Thymus (tissue), 14 donors: ENCODE measurements at places on chromosomes 7 and 10.

GRCh38 chr10:114634609-114634979 lies 23.5 kb downstream of the ABLIM1 start:
- DNase-seq = no peak

DNA sequence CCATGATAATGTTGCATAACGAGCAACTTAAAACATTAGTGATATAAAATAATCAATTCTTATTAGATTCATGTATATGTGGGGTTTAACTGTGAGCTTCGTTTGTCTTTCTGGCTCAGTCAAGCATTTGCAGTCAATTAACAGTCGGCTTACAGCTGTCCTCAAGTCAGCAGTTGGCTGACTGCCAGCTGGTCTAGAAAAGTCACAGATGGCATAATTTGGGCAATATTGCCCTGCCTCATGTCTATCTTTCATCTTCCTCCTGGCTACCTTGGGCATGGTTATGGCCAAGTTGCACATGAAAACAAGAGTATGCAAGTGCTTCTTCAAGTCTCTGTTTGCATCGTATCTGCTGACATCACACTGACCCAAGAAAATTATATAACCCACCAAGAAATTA lies 186.1 kb upstream of the ZWINT start:
- no peak for DNase-seq

- DNase-seq = no peak
Measured at GRCh38 chr10:101262147-101262546, 32.9 kb upstream of the LBX1 start.

DNA sequence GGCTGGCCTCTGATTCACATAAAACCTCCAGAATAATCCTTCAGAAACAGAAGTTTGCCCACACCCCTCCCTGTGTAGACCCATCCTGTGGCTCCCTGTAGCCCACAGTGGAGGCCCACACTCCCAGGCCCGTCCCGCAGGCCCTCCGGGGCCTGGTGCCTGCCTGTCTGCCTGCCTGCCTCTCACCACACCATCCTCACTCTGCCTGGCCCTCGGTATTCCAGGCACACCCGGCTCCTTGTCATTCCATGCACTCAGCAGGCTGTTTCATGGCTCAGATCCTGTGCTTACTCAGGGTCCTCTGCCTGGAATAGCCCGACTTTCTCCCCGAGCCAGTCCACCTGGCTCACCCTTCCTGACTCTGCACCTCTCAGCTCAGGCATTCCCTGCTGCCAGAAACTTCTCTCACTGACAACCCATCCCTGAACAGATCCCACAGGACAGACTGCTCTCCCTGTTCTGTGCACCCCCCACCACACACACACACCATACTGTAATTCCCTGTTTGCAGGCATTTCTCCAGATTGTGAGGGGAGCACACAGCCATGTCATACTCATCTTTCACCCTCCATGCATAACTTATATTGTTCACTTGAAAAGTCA lies 498.0 kb upstream of the ZMIZ1 start:
- no peak for DNase-seq

- DNase-seq = no peak
Measured at GRCh38 chr10:27527666-27528295, 23.7 kb downstream of the RAB18 start.

GRCh38 chr10:117631276-117632145 lies 89.0 kb downstream of the EMX2 start:
- DNase-seq = no peak

DNA sequence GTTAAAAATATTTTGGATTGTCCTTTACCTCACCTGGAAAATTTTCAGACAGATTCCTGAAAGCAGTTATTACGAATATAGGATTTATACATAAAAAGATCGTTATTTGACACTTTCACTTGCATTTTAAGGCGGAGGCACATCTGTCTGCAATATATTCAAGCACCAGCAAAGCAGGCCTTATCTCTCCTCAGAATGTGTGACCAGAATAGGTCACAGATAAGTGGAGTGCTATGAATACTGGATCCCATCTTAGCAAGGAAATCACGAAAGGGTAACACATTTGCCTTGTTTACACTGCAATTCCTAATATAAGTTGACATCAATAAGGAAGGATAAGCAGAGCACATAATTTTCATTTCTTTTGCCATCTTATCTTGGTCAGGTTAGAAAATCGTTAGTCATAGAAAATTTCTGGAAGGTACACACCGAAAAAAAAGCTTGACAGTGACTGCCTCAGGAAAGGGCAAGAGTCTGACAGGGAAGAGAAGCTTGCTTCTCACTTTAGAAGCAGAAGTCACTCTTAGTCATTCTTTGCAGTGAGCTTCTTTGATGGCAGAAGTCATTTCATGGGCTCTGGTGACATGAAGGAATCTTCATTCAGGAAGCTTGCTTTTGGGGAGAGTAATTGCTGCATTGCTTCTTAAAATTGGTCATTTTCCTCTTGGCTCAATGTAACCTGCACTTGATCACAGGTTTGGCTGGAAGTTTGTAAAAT lies 98.1 kb upstream of the STK17A start:
- no peak for DNase-seq

- DNase-seq = no peak
Measured at GRCh38 chr7:54188843-54189242, 353.3 kb upstream of the VSTM2A start.
